ENCODE measurements at places on chromosomes 11 and 22. TPM values are rescaled to one million over a fixed set of nuclear protein-coding genes. Genes with fewer than 3 reads are reported as not detected.

DNA sequence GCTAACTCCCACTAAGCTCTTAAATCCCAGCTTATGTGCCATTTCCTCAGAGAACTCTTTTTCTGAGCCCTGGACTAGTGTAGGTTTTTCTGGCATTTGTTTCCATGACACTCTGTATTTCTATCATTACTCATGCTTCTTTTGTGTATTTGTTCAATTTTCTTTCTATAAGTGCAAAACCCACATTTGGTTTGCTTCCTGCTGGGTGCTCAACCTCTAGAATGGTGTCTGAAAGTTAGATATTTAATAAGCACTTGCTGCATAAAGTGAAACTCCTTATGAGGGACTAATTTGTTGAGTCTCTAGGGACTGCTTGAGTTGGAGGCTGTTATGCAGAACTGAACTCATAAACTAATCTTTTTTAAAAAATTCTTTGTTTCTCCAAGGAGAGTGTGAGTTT, 68.6 kb downstream of the SYT9 start:
- no peaks in the 10 kb centered on the region for H3K4me1 ChIP-seq
- DNase-seq: no peak
- H3K27ac ChIP-seq: no peak overlapping the region
- no peak overlapping the region for H3K4me3 ChIP-seq
- no peaks in the 10 kb centered on the region for H3K27me3 ChIP-seq

GRCh38 chr22:45585437-45585755, 82.7 kb downstream of the FBLN1 start:
- peaks cover 10% of the 10 kb centered on the region for H3K36me3 ChIP-seq
- no peak overlapping the region for H3K4me3 ChIP-seq
- peak; percentile 45 for DNase-seq
- H3K27ac ChIP-seq: peak overlapping the region; percentile 25

The LBHD1 gene
- 3.0 TPM for total RNA-seq

DNA sequence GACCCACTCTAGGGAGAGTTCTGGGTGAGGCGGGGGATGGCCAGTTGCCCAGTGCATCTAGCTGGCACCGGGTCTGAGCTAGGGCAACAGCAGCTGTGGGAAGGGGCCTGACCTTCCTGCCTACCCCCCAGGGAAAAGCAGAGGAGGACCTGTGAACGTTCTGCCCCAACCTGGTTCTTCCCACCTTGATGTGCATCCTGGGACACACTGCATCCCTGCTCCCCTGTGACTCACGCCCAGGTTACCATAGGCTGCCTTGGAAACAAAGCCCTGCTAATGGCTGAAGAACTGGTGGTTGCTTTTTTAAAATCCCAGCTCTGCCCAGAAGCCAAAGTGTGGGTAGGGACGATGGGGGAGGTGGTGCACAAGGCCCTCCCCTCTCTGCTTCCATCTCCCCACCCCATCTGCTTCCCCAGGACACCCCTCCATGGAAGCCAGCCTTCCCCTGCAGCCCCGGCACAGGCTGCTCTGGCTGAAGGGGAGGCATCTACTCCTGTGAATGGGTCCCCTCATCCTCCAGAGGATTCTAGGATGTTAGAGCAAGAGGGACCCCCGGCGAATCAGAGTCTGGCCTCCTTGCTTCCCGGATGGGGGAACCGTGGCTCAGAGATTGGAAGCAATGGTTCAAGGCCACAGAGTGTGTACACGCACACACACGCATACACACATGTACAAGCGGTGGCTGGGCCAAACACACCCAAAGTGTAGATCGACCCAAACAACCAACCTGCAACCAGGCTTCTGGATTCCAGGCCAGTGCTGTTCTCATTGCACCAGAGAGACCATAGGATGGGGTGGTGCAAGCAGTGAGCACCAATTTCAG, 7.6 kb upstream of the C11orf96 start:
- H3K36me3 ChIP-seq: no peaks in the 10 kb centered on the region
- DNase-seq: no peak
- peaks cover 6% of the 10 kb centered on the region for H3K27me3 ChIP-seq
- H3K4me1 ChIP-seq: peaks cover 35% of the 10 kb centered on the region
- no peak overlapping the region for H3K27ac ChIP-seq

- no peak for DNase-seq
- no peaks in the 10 kb centered on the region for H3K27me3 ChIP-seq
- H3K4me3 ChIP-seq: no peak overlapping the region
- H3K4me1 ChIP-seq: no peaks in the 10 kb centered on the region
- no peak overlapping the region for H3K27ac ChIP-seq
Measured at GRCh38 chr11:98679673-98680072, 341.1 kb upstream of the CNTN5 start.

GRCh38 chr22:29724843-29725242, 5.0 kb downstream of the CABP7 start:
- no peak overlapping the region for H3K4me3 ChIP-seq
- H3K27me3 ChIP-seq: peaks cover 12% of the 10 kb centered on the region

The C11orf65 gene
- total RNA-seq: not detected

The KIF18A gene
- total RNA-seq: 17.0 TPM

- H3K36me3 ChIP-seq: peaks cover 5% of the 10 kb centered on the region
- peak; percentile 13 for DNase-seq
- H3K4me3 ChIP-seq: no peak overlapping the region
Measured at GRCh38 chr11:74634537-74634936, 42.2 kb downstream of the POLD3 start.

- H3K27me3 ChIP-seq: no peaks in the 10 kb centered on the region
- H3K27ac ChIP-seq: no peak overlapping the region
- no peak for DNase-seq
- H3K4me3 ChIP-seq: no peak overlapping the region
- H3K4me1 ChIP-seq: peaks cover 10% of the 10 kb centered on the region
- H3K36me3 ChIP-seq: peaks cover 5% of the 10 kb centered on the region
Measured at GRCh38 chr22:20127869-20128618, 3.6 kb upstream of the ZDHHC8 start.
